ENCODE measurements at places on chromosomes 2 and 18.

GRCh38 chr2:102844911-102845310, 83.1 kb downstream of the TMEM182 start:
- DNase-seq, result no peak

DNA sequence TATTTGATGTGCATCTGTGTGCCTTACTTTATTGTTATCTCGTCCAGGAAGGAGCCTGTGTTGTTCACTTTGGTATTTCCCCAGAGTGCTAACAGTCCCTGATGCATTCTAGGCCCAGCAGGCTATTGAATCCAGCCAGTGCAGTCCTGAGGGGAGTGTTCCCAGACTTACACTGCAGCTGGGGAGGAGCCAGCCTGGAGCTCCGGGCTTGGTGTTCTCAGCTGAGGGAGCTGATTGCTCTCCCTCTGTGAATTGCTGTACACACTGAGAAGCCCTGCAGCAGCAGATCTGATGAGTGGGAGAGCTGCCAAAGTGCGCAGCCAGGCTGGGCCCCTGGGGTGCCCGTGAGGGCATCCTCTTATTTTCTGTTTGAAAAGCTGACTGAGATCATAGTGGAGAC, 159.2 kb downstream of the GALNT3 start:
- no peak for DNase-seq

DNA sequence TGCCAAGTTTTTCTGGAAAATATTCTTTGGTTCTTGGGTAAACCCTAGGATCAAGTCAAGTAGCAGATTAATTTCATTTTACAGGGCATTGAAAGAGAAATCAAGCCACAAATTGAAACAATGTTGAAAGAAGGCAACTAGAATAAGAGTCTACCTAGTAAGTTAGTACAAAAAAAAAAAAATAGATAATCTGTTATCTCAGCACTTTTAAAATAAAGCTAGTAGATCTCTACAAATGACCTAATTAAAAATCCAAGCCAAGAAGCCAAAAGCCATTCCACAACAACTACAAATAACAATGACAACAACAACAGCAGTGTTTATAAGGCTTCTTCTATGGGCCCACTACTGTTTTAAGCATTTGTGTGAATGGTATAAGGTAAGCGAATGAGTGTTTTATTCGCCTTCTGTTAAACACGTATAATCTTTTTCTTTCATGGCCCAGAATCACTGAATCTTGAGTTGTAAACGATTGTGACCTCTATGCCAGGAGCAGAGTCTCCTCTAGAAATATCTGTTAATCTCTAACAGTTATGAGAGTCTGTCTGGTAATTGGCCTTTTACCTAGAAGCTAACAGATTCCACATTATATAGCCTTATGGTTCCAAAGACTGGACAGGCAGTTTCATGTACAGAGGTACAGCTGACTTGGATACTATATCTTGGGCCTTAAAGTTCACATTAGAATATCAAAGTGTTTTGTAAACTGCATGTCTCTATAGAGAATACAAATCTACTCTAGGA, 28.6 kb upstream of the CUL3 start:
- no peak for DNase-seq

DNA sequence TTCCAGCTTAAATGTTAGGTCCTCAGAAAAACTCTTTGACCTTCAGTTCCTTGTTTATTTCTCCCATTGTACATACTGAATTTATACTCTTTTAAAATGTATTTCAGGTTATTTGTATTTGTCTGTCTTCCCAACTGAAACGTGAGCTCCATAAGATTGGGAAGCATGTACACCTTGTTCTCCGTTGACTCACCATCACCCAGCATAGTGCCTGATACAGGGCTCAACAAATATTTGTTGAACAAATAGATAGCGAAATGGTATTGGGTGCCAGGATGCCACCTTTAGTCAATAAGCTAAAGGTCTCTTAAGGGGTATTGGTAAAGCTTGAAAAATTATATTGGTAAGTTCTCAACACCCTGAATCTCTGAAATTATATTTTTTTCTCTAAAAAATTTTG, 1841.3 kb upstream of the CELF4 start:
- DNase-seq, result no peak

- no peak for DNase-seq
These were observed 81.5 kb downstream of the ACOXL start for GRCh38 chr2:110813896-110814295.

Measured in HCT116 (cell line).